ENCODE measurements at places on chromosomes 12 and 14. TPM values are rescaled to one million over a fixed set of nuclear protein-coding genes. Genes with fewer than 3 reads are reported as not detected.

The PTPRO gene
- polyA plus RNA-seq: 270 TPM

The GPR84 gene
- polyA plus RNA-seq: 0.14 TPM

The SERPINA10 gene
- polyA plus RNA-seq: 0.11 TPM

The ERP27 gene
- polyA plus RNA-seq: 37.2 TPM

The PRIMA1 gene
- polyA plus RNA-seq: 1.4 TPM

The CIROP gene
- polyA plus RNA-seq: 0.08 TPM

The MED13L gene
- polyA plus RNA-seq: 83.0 TPM

The ANO4 gene
- 0.92 TPM for polyA plus RNA-seq

The SLC25A47 gene
- polyA plus RNA-seq: 0.10 TPM

The SPATS2 gene
- polyA plus RNA-seq: 48.8 TPM

The CCDC175 gene
- 0.50 TPM for polyA plus RNA-seq

The CACNA1C gene
- polyA plus RNA-seq: 6.4 TPM

The DPPA3 gene
- polyA plus RNA-seq: not detected

The TROAP gene
- 16.1 TPM for polyA plus RNA-seq

The DEPDC4 gene
- polyA plus RNA-seq: 5.2 TPM

The MAP1LC3B2 gene
- 5.1 TPM for polyA plus RNA-seq

The BAG5 gene
- 30.7 TPM for polyA plus RNA-seq

The EIF2S1 gene
- 110 TPM for polyA plus RNA-seq

The GPD1 gene
- polyA plus RNA-seq: 75.1 TPM

The DNAH10 gene
- polyA plus RNA-seq: 5.2 TPM

The PTPRQ gene
- polyA plus RNA-seq: 18.7 TPM

The A2ML1 gene
- polyA plus RNA-seq: 0.17 TPM

The ENDOU gene
- polyA plus RNA-seq: 0.41 TPM

The TAC3 gene
- 1.4 TPM for polyA plus RNA-seq

The OAS3 gene
- polyA plus RNA-seq: 7.6 TPM

The CLEC1B gene
- 0.87 TPM for polyA plus RNA-seq

The SNAPC1 gene
- 14.9 TPM for polyA plus RNA-seq

The CLEC6A gene
- polyA plus RNA-seq: 0.13 TPM

The KCNMB4 gene
- 25.1 TPM for polyA plus RNA-seq

The TSPAN11 gene
- 4.4 TPM for polyA plus RNA-seq

The RD3L gene
- polyA plus RNA-seq: not detected

The KRT6A gene
- not detected for polyA plus RNA-seq

The C1S gene
- 50.5 TPM for polyA plus RNA-seq

The FAIM2 gene
- 2.1 TPM for polyA plus RNA-seq

The AICDA gene
- polyA plus RNA-seq: 0.79 TPM

The REM2 gene
- polyA plus RNA-seq: 1.5 TPM

The GABARAPL1 gene
- polyA plus RNA-seq: 84.5 TPM

The ART4 gene
- 0.32 TPM for polyA plus RNA-seq

The DLGAP5 gene
- polyA plus RNA-seq: 32.8 TPM

The PUS7L gene
- polyA plus RNA-seq: 12.4 TPM

The OLR1 gene
- polyA plus RNA-seq: 1.1 TPM

The TMEM106C gene
- polyA plus RNA-seq: 131 TPM

The APOF gene
- polyA plus RNA-seq: 0.11 TPM

The DTX1 gene
- polyA plus RNA-seq: 10.3 TPM

The SPTB gene
- polyA plus RNA-seq: 11.0 TPM

Measured in right renal cortex interstitium (tissue), 3 donors.